ENCODE measurements at places on chromosomes 1 and 21.

DNA sequence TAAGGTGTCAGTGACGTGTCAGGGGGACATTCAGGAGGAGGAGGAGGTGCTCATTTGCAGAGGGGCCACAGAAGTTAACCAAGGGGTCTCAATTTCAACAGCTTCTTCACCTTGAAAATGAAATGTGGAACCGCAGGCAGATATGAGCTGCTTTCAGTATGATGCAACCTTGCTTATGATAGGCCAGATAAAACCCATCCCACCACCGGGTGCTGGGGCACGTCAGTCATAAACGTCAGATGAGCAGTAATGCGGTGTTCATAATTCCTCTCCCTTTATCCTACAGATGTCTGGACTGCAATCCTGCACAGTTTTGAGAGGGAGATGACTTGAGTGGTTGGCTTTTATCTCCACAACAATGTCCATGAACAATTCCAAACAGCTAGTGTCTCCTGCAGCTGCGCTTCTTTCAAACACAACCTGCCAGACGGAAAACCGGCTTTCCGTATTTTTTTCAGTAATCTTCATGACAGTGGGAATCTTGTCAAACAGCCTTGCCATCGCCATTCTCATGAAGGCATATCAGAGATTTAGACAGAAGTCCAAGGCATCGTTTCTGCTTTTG lies 1.7 kb downstream of the PTGFR start:
- no peak for DNase-seq

DNA sequence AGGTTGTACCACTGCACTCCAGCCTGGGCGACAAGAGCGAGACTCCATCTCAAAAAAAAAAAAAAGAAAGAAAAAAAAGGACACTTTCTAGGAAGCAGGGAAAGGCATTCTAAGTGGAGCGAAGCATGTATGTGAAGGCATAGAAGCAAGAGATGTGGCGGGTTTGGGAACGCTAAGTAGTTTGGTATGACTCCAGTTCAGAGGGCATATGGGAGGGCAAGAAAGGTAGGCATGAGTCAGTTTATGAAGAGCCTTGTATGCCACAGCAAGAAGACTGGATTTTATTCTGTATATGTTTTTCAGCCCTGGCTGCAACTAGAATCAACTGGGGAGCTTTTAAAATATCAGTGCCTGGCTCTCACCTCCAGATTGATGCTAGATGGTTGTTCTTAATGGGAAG lies 4.4 kb upstream of the ELOVL1 start:
- DNase-seq = no peak

DNA sequence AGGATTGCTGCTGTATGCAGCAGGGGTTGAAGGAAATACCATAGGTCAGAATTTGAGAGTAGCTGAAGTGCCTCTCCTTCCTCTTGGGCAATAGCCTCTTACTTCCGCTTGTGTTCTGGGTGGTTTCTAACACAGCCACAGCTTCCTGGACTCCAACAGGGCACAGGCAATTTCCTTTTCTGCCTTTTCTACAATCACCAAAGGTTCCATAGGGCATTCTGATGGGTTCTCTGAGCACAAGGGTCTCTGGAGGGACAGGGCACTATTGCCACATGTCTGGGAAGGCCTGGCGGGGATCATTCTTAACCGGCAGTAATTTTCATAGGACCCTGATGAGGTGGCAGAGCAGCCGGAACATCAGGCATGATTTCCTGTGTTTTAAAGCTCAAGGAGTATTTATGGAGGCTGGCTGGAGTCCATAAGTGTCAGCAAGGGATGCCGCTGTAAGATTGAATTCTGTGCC lies 5.5 kb upstream of the AGTRAP start:
- no peak for DNase-seq

GRCh38 chr21:26028183-26028582 lies 142.4 kb downstream of the APP start:
- DNase-seq = peak; percentile 57

DNA sequence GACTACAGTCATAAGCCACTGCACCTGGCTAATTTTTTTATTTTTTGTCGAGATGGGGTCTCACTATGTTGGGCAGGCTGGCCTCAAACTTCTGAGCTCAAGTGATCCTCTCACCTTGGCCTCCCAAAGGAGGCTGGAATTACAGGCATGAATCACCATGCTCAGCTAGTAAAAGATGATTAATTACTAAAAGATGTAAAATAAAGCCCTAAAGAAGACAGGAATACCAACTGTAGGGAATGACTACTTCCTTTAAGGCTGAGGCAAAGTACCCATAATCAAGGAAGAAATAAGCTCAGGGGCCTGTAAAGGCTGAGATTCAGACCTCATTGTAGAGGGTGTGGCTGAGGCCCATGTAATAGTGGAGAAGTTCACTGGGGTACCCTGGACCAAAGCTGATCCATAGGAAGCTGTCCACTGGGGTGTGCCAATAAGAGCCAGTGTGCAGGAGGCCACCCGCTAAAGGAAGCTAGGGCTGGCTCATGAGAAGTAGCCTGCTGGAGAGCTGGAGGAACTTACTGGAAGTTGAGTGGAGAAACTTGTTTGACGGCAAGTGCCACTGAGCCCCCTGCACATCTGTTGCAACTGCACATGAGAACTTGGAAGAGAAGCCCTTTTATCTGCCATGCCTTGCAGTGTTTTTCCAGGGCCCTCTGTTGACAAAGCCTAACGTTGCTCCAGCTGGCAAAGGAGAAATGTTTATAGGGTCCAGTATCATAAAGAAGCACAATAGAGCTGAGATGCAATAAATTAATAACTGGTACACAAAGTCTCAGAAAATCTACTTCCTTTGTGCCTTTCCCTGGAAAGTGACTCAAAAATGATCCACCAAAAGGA lies 17.8 kb upstream of the SERTAD4 start:
- DNase-seq = no peak

- DNase-seq = no peak
Observed at GRCh38 chr1:67558449-67559193, 126.4 kb upstream of the GADD45A start.

GRCh38 chr21:41589131-41589530 lies 81.2 kb upstream of the TMPRSS2 start:
- DNase-seq = no peak

- DNase-seq = no peak
Observed at GRCh38 chr1:184215274-184215925, 163.9 kb downstream of the TSEN15 start.

GRCh38 chr21:37675202-37675801 lies 241.0 kb downstream of the KCNJ6 start:
- DNase-seq = peak; percentile 23

GRCh38 chr1:150072959-150073358 lies 5.4 kb downstream of the VPS45 start:
- no peak for DNase-seq

- DNase-seq = no peak
Observed at GRCh38 chr1:229984992-229985612, 81.9 kb upstream of the GALNT2 start.

- no peak for DNase-seq
Observed at GRCh38 chr1:113276507-113276906, 113.8 kb upstream of the MAGI3 start.

GRCh38 chr1:150621497-150622302 lies 7.7 kb downstream of the ENSA start:
- no peak for DNase-seq

- no peak for DNase-seq
Observed at GRCh38 chr21:25979845-25980616, 190.5 kb downstream of the APP start.

Measured in globus pallidus (tissue), 1 donor.